ENCODE measurements at places on chromosomes 12 and 14.

DNA sequence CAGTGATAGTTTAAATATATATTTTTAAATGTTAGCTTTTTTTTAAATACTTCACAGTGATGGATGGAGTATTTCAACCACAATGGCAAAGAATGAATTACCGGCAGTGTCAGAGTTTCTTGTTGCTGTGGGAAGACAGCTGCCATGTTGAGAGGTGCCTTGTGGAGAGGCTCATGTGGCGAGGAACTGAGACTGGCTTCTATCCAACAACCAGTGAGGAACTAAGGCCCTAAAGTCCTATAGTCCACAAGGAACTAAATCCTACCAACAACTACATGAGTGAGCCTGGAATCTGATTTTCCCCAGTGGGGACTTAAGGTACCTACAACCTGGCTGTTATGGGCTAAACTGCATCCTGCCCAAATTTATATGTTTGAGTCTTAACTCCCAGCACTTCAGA, 220.2 kb upstream of the PLEKHG7 start:
- no peaks in the 10 kb centered on the region for H3K27me3 ChIP-seq
- no peak for DNase-seq
- H3K4me3 ChIP-seq = no peak overlapping the region
- H3K36me3 ChIP-seq = no peaks in the 10 kb centered on the region

DNA sequence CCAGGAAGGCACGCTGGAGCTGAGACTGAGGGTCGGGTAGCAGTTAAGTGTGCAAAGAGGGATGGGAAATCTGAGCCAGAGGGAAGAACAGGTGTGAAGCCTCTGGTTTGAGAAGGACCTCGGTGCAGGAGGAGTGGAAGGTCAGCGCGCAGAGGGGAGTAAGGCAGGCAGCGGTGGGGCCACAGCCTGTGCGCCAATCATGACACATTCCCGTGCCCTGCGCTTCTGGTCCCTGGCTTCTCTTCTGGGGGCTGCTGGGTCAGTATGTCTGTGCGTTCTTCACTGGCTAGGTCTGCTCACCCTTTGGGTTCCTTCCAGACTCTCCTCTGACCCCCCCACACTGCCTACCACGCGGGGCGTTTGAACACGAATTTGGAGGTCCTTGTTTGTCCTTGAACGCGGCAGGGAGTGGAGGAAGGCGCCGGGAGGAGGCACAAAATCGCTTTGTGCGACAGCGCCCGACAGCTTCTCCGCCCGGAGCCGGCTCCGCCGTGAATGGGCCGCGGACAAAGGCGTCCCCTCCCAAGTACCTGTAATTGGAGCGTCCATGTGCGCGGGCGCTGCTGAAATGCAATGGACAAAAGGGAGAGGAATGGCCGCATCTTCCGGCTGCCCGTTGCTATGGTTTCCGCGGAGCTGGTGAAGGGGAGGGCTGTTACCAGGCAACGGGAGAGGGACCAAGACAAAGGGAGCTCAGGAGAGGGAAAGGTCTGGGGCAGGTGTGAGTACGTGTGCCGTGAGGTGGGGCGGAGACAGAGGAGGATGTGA, 207.2 kb upstream of the SRRM4 start:
- no peaks in the 10 kb centered on the region for H3K36me3 ChIP-seq
- H3K4me1 ChIP-seq = no peaks in the 10 kb centered on the region
- no peak overlapping the region for H3K27ac ChIP-seq

DNA sequence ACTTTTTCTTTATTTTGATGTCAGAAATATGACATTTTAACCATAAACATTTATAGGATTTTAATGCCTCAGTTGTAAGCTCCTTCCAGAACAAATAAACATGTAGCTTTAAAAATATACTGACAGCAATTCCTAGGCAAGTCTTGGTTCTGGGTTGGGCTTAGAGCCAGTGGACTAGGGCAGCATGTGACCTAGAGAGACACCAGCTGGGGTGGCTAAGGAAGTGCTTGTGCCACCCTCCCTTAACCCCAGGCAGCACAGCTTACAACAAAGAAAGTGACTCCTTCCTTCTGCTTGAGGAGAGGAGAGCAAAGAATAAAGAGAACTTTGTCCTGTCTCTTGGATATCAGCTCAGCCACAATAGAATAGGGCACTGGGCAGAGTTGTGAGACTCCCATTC, 61.6 kb upstream of the KTN1 start:
- H3K36me3 ChIP-seq = no peaks in the 10 kb centered on the region
- no peak for DNase-seq
- no peaks in the 10 kb centered on the region for H3K4me1 ChIP-seq
- H3K4me3 ChIP-seq = no peak overlapping the region

DNA sequence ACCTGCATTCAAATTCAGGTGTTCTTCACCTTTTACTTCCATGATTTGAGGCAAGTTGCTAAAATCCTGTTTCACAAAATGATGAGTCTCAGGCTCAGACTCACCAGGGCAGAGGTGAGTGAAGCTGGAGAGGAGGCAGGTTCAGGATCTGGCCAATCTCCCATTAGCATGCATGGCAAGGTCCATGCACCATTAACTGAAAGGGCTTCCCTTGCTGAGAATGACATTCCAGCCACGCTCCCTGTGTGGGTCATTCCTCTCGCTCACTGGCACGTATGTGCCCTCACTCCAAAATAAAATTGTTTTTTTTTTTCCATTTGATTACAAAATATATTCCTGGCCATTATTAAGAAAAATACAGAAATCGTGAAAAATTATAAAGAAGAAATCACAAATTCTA, 257.6 kb downstream of the C12orf75 start:
- H3K27me3 ChIP-seq = no peaks in the 10 kb centered on the region
- H3K4me1 ChIP-seq = no peaks in the 10 kb centered on the region
- no peak overlapping the region for H3K4me3 ChIP-seq
- no peaks in the 10 kb centered on the region for H3K36me3 ChIP-seq
- DNase-seq = no peak

- no peak overlapping the region for H3K4me3 ChIP-seq
- H3K36me3 ChIP-seq = no peaks in the 10 kb centered on the region
- no peaks in the 10 kb centered on the region for H3K4me1 ChIP-seq
- no peak for DNase-seq
- H3K27me3 ChIP-seq = no peaks in the 10 kb centered on the region
Measured at GRCh38 chr14:85191986-85192385, 338.0 kb upstream of the FLRT2 start.
